ENCODE measurements at places on chromosomes 12 and 14.
A peak's percentile ranks its signal among the peaks of the same experiment; 100 is the strongest.

DNA sequence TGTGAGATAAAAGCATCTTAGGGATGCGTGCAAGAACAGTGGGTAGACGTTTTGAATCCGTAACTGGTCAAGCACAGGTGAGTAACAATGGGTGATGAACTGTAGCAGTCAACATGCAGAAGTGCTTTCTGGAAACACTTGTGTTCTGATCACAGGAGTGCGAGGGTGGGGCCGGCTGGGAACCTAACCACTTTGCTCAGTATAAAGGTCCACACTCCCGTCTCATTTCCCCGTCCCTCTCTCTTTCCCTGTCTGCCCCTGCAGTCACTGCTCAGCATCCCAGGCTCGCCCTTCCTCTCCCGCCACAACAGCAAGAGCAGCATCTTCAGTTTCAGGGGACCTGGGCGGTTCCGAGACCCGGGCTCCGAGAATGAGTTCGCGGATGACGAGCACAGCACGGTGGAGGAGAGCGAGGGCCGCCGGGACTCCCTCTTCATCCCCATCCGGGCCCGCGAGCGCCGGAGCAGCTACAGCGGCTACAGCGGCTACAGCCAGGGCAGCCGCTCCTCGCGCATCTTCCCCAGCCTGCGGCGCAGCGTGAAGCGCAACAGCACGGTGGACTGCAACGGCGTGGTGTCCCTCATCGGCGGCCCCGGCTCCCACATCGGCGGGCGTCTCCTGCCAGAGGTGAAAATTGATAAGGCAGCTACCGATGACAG, 127.1 kb downstream of the FIGNL2 start:
- peak; percentile 33 for DNase-seq

- no peak for DNase-seq
Observed at GRCh38 chr12:25581067-25581466, 28.0 kb upstream of the LMNTD1 start.

DNA sequence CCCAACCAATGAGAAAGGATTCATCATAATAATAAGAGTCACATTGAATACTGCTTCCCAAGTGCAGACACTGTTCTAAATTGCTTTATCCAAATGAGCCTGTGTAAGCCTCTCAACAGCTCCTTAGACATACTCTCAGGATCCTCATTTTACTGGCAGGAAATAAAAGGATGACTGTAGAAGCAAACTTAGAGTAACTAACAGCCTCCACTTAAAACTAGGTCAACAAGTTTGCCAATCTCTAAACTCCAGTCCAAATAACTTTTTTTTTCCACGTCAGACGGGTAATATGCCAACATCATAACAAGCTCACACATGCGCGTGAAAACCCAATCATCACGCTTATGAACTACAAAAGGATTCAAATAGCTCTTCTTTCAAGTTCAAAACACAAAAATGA, 15.3 kb upstream of the DPF3 start:
- no peak for DNase-seq

- DNase-seq: no peak
Observed at GRCh38 chr12:96471368-96472050, 17.9 kb upstream of the CFAP54 start.

DNA sequence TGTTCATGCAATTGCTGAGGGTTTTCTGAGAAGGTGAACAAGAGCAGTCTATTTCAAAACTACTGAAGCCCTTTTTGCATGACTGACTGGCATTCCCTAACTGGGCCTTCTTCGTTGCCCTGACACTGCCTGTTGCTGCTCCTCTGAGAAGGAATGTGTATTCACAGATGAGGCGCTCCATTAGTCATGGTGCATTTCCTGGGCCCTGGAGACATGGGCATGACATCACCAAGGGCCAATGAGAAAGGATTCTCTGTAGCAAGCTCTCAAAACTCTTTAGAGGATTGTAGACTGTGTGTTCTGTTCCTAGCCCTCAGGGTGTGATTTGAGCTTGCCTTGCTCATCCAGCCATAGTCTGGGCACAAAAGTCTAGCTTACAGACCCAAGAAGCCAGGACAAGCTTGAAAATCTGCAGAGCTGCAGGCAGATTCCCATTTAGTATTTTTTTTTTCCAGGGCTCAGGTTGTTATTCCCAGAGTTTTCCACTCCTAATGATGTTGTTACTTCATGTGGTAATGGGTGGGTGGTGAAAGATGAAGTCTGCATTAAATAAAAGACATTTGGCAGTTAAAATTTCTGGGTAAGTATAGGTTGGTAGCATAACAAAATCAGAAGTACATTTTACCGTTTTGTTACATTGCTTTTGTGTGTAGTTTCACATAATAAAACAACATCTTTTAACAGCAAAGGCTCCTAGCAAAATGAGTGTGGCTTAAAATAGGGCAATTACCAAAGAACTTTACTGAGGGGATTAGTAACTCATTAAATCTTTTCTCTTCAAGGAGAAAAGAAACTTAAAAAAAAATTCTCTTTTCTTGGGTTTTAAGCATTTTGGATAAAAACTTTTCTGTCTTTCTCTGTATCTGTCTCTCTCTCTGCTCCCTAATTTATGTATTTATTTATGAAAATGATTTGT, 318.4 kb downstream of the RAD51B start:
- no peak for DNase-seq

- DNase-seq: no peak
Observed at GRCh38 chr14:21724090-21724973, 50.7 kb upstream of the OR4E1 start.

DNA sequence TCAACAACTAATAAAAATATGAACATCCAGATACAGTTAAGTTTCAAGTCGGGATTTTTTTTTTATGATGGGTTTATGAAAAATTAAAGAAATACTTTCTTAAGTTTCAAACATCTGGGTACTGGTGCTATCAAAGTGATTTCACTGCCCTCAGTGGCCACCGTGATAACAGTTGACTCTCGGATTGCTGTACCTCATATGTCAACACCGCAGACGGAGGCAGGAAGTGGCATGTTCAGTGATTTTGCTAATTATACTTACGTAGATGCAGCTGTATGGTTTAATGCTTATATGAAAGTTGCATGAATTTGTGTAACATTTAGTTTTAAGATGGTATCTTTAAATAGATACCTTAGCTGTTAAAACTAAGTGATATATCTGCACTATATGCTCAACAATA, 20.8 kb upstream of the FBLN5 start:
- peak; percentile 20 for DNase-seq

DNA sequence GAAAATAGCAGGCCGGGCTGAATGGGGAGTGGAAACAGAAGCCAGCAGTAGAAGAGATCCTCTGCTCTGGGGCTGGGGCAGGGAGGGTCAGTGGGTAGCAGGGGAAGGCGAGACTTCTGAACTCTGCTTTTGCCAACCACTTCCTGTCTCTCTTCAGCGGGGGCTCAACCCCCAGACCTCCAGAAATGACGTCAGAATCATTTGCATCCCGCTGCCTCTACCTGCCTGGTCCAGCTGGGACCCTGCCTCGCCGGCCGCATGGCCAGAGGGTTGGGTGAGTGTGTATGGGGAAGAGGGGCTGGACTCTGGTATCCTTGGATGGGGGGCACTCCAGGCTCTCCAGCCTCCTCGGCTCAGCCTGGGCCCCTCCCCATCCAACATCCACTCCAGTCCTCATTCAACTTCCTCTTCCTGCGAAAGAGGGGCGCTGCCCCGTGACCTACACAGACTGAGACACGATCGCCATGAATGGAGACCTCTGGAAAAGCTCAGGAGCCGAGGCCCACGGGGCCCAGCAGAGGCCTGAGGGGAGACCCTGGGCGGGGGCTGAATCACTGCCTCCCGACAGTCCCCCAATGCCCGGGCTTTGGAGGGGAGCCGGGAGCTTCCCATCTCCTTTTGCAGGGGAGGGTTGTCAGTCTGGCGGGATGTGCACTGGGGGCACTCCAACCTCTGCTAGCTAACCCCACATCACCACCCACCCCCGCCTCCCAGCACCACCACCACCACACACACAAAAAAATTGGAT, 458 bp upstream of the HOXC4 start:
- DNase-seq: no peak

GRCh38 chr14:75221797-75222196, 45.4 kb upstream of the TMED10 start:
- no peak for DNase-seq

DNA sequence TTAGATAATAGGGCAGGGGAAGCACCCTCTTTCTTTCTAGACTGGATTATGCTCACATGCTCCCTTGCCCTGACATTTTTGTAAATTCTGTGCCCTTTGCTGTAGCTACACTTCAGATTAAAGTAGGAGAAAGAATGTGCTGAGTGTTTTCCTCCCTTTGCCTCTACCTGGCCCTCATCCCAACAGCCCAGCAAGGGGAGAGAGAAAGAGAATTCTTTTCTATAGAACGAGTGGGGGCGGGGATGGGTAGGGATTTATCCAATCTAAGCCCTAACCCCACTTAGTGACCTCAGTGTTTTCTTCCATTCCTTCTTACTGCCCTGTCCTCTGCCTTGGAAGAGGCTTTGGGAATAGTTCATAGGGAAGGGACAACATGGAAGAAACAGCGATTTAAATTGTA, 13.5 kb downstream of the GPR84 start:
- DNase-seq: no peak

DNA sequence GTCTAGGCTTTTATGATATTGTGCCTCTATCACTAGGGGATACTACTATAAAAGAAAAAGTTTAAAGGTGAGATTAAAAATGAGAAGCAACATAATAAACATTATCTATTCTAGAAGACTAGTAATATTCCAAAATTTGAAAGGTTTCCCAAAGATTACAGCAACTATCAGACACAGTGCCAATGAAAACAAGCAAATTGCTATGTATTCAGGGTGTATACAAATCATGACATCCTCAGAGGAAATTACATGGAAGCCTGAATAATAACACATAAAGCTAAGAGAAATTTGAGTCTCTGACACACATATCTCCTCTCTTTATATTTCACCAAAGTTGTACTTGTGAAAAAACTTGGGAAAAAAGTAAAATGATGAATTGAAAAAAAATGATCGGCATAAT, 327.0 kb downstream of the SEC23A start:
- DNase-seq: no peak

DNA sequence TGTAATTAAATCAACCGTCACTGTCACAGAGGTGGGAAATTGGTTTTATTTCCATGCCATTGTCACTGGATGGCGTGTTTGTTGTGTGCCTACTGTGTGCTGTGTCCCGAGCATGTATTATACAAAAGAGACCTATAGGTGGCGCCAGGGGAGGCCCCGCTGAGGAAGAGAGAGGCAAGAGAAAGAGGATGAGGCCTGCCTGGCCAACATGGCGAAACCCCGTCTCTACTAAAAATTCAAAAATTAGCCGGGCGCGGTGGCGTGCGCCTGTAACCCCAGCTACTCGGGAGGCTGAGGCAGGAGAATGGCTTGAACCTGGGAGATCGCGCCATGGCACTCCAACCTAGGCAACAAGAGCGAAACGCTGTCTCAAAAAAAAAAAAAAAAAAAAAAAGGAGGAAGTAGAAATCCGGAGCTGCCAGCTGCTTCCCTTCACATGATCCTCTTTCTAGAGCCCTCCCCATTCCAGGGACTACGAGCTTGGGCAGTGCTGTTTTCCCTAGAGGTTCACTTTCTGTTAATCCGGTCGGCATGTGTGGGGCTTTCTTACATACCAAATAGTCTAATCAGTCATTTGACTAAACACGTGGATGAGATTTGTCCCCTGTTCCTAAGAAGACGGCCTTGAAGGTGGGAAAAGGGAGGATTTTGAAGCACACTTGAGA, 6.4 kb upstream of the CCDC175 start:
- DNase-seq: no peak

DNA sequence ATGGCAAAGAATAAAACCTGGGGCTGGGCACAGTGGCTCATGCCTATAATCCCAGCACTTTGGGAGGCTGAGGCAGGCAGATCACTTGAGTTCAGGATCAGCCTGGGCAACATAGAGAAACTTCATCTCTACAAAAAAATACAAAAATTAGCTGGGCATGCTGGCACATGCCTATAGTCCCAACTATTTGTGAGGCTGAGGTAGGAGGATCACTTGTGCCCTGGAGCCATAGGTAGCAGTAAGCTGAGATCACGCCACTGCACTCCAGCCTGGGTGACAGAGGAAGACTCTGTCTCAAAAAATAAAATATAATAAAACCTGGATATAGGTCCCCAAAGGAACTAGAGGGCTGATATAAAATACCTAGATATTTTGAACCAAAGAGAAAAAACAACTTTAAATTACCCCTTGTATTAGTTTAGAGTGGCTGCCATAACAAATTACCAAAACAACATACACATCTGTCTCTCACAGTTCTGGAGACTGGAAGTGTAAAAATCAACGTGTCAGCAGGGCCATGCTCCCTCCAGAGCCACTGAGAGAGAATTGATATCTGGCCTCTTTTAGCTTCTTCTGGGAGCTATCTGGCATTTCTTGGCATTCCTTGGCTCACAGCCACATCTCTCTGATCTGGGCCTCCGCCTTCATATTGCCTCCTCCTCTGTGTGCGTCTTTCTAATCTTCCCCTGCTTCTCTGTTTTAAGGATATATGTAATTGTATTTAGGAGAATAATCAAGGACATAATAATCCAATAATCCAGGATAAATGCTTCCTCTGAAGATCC, 47.9 kb upstream of the ATF7IP start:
- no peak for DNase-seq

GRCh38 chr12:76307083-76307482, 41.1 kb downstream of the BBS10 start:
- no peak for DNase-seq

DNA sequence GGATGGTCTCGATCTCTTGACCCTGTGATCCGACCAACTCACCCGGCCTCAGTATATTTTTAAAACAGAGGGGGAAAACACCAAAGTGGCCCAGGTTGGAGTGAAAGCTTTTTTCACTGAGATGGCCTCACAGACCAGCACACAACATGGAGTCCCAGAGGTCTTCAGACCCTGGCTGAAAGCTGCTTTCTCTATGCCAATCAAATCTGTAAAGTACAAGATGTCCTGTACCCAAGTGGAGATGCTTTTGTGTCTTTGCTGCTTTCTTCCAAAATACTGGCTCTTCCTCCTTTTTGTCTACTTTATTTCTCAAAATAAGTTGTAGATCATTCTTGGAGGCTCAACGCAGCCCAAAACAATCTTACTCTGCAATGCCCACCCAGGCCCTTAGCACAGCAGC, 214.8 kb downstream of the MED13L start:
- DNase-seq: no peak

GRCh38 chr14:92846162-92846897, 52.2 kb downstream of the GOLGA5 start:
- DNase-seq: peak; percentile 16

DNA sequence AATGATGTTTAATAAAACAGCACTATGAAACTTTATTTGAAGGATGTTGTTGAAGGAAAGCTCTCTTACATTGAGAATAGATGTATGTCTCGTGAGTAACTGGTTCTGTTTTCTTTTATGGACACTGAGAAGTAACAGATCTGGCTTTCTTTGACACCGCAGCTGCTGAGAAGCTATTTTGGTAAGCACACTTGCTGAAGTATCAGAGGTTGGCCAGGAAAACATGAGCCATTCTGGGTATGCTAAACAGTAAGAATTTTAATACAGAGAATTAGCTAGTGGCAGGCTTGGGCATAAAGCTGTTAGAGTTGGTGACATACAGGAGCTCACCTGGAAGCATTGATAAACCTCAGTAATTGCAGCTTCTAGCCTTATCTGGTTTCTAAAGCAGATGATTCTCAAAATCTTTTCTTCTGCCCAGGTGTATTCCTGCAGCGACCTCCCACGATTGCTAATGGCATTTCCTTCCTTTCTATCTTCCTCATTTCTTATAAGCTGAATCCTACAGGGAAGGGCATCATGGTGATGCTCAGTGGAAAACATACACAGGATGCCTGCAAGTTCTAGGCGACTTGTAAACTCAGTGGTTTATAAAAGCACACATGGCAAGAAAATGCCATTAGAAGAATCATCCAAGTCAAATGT, 291.6 kb upstream of the SLC16A7 start:
- no peak for DNase-seq

- DNase-seq: no peak
Observed at GRCh38 chr12:64450057-64450640, 1.8 kb upstream of the TBK1 start.

- peak; percentile 46 for DNase-seq
Observed at GRCh38 chr14:61894452-61895077, 132.3 kb downstream of the SNAPC1 start.

Data from activated T-cell treated with anti-CD3 and anti-CD28 coated beads for 24 hours (primary cell).